Inflammatory macrophage treated with lipopolysaccharide for 4 hours (primary cell): ENCODE measurements at places on chromosomes 7 and 10.

DNA sequence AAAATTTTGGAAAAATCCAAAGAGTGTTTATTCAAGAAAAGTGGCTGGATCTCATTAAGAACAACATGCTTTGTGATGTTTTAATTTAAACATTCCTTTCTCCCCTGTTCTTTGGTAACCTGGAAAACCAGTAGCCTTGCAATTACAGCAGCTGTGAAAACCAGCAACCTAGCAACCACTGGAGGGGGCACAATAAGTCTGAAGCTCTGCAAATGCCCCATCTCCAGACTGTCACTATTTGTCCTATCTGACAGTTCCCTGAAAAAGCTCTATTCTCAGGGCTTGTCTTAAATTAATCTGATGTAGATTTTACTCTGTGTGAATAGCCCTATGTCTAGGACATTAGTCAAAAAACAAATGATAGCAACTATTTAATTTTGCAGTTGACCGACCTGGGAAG lies 137.6 kb upstream of the THSD7A start:
- no peak for DNase-seq

DNA sequence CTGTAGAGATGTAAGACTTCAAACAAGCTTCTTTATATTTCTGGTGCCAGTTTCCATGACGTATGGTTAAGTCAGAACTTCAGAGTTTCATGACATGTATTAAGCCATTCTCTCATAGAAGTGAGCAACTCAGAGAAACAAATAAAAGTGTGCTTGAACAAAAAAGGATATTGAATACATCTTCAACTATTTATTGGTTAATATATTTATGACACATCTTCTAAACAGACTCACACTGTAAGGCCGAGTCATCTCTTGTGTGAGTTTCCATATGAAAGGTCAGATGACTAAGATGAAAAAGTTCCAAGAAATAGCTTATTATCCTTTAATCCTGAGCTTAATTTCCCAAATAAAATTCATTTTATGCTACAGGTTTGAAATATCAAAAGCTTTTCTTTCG lies 105.5 kb upstream of the CSTF2T start:
- DNase-seq, result no peak

DNA sequence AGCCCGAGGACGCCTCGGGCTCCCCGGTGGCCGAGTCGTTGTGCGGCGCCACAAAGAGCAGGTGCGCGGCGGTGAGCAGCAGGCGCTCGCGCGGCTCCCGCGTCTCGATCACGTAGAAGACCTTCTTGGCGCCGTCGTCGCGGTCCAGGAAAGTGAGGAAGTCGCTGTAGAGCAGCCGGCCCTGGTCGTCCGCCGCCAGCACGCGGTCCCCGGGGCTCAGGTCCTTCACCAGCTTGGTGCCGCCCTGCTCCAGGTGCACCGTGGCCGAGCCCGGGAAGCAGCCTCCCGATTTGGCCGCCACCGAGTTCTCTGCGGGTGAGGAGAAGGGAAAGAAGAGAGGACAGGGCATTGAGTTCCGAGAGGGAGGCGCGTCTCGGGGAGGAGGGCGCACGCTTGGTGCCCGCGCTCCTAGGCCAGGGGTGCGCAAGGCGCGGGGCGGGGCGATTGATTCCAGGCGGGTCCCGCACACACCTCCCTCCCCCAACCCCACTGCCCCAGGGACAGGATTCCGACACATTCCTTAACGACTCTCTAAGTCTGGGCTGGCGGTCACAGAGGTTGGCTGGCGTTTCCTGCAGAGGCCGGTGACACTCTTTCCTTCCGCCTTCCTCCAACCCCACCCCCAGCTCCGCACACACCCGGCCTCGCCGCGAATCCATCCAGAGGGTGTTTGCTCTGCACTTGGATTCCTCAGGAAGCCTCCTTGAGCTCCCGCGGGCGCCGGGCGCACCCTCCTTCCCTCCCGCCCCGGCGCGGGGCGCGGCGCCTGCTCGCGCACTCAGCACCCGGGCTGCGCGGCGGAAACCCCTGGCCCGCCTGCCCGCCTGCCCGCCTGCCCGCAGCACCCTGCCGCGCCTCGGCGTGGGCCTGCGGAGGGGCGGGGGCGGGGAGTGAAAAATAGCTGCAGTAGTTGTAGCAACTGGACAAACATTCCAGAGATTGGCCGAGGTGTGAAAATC lies 8.6 kb downstream of the SHH start:
- DNase-seq, result no peak

- DNase-seq, result no peak
Measured at GRCh38 chr10:60171436-60172013, 218.2 kb downstream of the ANK3 start.

- DNase-seq, result no peak
Measured at GRCh38 chr7:112880818-112881418, 90.7 kb upstream of the TMEM168 start.

GRCh38 chr10:124577651-124578050 lies 116.0 kb downstream of the LHPP start:
- DNase-seq, result no peak

GRCh38 chr10:22581461-22581860 lies 132.9 kb downstream of the PIP4K2A start:
- peak; percentile 44 for DNase-seq

DNA sequence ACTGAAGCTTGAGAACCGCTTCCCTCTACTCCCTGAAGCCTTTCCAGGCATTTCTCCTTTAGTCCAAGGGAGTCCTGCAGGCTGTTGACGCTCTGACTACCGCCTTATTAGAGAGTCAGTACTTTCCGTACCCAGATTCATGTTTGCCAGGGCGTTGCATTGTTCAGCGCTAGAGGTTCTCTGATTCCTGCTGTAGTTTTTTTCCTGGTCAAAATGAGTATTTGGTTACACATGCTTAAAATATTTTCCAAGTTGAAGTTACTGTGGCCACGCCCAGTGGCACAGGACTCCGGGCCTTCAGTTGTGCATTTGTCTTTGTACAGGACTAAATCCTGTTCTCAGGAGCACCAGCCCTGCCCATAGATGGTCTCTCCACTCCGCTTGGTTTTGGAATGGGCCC lies 7.9 kb downstream of the MTURN start:
- no peak for DNase-seq

- no peak for DNase-seq
Measured at GRCh38 chr7:98294798-98295382, 13.4 kb downstream of the BRI3 start.

DNA sequence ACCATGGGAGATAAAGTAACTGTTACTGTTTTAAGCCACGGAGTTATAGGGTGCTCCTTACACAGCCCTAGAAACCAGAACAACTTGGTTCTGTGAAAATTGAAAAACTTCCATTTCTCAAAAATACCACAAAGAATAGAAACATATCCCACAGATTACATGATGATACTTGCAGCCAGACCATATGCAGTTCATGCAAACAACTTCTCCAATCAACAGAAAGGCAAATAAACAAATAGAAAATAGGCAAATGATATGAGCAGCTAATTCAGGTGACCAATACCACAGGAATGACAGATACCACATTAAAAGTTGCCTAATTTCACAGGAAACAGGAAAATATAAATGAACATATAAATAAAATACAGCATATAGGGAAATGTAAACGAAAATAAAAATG lies 297.5 kb downstream of the HTR7 start:
- DNase-seq, result no peak

DNA sequence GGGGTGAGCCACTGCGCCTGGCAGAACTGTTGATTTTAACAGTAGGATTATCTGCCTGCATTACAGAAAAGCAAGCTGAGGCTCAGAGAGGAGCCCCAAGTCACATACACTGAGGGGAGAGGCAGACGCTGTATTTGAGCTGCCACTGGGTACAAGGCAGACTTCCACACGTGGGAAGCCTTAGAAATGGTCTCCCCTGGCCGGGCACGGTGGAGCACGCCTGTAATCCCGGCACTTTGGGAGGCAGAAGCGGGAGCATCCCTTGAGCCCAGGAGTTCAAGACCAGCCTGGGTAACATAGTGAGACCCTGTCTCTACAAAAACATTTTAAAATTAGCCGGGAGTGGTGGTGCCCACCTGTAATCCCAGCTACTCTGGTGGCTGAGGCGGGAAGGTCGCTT lies 902 bp upstream of the FZD9 start:
- no peak for DNase-seq

GRCh38 chr7:159064816-159065510 lies 79.7 kb downstream of the VIPR2 start:
- no peak for DNase-seq

GRCh38 chr7:6375348-6376101 lies 72.2 kb downstream of the DAGLB start:
- peak; percentile 22 for DNase-seq

- DNase-seq, result no peak
Measured at GRCh38 chr7:28145931-28146330, 34.7 kb downstream of the JAZF1 start.

GRCh38 chr7:47771336-47771989 lies 176.8 kb downstream of the PKD1L1 start:
- no peak for DNase-seq

DNA sequence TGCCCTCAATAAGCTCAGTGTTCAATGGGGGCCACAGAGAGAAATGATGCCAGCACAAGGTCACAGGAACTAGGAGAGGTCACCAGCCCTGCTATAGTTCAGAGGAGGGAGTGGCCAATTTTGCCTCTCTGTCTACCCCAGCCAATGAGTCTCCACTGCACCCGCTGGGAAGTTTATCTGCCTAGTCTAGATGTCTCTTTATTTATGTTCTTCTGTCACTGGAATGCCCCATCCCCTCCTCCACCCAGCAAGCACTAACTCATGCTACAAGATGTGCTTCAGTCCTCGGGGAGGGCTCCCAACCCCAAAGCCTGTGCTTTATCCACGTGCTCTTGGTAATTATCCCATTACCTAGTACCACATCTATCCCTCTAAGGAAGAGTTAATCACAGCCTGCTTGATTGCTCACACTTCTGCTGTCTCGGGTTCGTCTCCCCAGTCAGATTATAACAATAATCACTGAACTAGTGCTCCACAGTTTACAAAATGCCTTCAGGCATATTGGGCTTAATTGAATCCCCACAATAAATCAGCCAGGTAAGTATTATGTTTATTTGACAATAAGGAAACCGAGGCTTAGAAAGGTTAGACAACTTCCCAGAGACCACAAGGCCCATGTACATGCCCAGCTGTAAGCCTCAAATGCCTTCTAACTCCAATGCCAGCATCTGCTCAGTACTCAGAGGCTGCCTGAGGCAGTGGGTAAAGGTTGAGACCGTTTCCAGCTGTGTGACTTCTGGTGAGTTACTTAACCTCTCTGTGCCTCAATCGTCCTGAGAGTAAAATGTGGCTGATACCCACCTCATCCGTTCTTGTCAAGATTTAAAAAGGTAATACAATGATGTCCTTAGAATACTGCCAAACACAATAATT lies 3.9 kb downstream of the HIP1 start:
- DNase-seq, result no peak

DNA sequence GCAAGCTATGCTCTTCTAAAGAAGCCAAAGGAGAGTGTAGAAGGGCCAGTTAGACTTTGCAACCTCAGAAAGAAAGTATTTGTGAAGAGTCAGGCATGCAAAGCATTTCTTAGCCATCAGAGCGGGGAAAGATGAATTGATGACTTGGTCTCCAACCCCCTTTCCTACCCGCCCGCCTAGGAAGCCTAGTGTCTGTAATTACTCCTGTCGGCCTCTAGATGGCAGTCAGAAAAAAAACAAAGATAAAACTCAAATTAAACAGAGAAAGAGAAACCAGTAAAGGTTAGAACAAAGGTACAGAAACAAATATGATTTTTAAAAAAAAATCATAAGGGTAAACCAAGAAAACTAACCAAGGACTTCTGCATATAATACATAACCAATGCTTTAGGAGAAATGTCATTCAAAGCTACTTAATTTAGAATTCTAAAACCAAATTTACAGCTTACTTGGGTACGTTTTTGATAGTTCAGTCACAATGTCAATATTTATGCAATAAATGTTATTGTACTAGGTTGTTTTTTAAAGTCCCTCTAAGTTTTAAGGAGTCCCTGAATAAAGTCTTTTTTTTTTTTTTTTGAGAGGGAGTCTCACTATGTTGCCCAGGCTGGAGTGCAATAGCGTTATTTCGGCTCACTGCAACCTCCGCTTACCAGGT lies 97.6 kb downstream of the LYZL1 start:
- DNase-seq, result peak; percentile 25

DNA sequence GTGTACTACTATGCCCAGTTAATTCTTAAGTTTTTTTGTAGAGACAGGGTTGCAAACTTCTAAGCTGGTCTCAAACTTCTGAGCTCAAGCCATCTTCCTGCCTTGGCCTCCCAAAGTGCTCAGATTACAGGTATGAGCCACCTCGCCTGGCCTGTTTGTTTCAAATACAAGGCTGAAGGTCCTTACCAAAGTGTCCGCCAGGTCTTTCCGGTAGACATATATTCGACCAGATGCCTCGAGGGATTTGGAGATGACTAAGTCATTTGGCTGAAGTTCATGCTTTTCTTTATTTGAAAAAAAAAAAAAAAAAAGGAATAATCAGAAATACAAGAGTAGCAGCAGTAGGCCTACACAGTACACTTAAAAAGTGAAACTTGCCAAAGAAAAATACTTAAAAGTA lies 204.5 kb upstream of the CDCA7L start:
- no peak for DNase-seq

GRCh38 chr7:116100626-116101025 lies 70.1 kb upstream of the TFEC start:
- no peak for DNase-seq

DNA sequence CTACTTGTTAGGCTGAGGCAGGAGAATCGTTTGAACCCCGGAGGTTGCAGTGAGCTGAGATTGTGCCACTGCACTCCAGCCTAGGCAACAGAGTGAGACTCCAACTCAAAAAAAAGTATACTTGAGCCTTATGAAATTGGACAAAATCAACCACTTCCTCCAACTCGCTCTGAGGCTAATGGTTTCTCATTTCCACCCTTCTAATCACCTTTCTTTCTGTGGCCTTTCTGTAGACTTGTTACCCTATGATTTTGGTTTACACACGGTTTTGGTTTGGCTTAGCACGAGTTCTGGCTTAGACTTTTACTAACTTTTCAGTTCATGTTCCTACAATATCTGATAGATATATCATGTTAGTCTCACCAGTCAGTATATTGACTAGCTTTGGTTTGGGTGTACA lies 152.0 kb downstream of the PHTF2 start:
- no peak for DNase-seq

- DNase-seq, result no peak
Measured at GRCh38 chr7:74584160-74584954, 73.2 kb upstream of the GTF2I start.
